ENCODE measurements at places on chromosomes 6 and 20.

DNA sequence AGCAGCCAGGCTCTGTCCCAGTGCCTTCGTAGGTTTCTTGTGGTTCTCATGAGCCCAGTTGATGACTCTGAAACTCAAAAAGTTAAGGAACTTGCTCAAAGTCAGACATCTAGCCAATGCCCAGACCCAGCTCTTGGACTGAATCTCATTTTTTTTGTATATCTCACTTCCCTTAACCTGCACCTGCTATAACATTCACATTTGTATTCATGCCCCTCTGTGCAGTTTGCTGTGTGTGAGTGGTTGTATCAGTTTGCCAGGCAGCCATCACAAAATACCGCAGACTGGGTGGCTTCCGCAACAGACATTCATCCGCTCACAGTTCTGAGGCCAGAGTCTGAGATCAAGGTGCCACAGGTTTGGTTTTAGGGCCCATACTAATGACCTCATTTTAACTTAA is 49.9 kb downstream of the IPCEF1 start:
- no peak for DNase-seq

- DNase-seq: no peak
These were observed 32.1 kb downstream of the BICRAL start for GRCh38 chr6:42813906-42814444.

DNA sequence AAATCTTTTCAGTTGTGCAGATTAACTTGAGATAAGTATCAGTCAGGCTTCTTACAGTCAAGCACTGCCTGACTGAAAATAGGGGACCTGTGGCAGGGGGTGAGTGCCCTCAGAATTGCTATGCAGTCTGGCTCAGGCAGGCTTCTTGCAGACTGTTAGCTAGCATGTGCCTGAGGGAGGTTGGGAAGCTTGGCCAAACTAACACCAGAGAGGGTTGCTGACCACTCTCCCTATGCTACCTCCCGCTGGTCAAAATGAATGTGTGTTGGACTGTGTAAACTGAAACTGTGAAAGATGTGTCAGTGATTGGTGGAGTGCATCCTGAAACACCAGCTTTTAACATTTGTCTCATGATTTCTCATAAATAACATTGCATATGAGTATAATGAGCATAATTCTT is 622.3 kb upstream of the IMPG1 start:
- DNase-seq: no peak

DNA sequence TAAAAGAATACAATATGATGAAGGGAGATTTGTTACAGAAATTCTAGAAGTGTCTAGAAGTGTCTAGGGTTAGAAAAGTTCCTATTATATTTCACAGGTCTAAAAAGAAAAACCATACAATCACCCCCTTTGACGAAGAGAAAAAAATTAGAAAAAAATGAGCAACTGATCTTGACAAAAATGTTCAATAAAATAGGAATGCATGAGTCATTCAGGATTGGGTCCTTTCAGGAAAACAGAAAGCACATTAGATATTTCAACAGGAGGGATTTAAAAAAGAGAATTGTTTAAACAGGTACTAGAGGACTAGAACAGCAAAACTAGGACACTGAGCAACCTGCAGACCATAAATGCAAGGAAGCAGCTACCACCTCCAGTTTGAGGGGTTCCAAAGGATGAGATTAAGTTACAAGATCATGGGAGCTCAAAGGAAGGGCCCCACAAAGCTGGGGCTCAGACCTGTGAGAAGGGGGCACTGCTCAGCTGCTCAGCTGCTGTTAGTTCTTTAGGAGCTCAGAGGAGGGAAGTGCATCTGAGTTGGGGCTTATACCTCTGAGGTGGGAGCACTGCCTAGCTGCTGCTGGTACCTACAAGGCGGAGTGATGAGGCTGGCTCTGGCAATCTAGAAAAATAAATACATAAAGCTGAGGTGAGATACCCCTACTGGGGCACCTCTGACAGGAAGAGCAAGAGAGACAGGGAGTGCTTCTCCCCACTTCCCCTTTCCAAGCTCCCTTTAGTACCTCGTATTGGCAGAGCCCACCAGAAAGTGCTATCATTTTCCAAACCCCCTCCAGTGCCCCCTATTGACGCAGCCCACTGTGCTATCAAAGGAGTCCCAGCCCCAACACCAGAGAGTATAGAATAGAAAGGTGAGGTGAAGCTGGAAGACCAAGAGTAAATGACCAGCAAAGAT is 27.1 kb upstream of the BEND6 start:
- DNase-seq: peak; percentile 52

- DNase-seq: no peak
These were observed 61.7 kb upstream of the MAP3K4 start for GRCh38 chr6:160929831-160930230.

DNA sequence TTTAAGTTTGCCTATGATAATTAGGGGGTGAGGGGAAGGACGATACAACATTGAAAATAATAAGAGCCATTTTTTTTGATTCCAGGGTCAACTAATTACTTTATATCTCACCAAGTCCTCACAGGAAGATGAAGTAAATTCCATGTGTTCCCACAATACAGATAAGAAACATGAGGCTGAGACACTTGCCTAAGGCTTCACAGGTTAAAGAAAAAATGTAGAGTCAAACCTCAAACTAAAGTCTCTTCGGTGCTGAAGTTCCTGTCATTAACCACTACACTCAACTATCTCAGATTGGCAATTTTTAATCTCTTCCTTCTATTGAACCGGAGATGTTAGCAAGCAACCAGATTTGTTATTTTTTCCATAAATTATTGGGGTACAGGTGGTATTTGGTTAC is 33.0 kb downstream of the MRAP2 start:
- no peak for DNase-seq

All from cardiac fibroblast (primary cell).